ENCODE measurements at places on chromosomes 3 and 15.

- no peak for DNase-seq
Measured at GRCh38 chr3:194277786-194278130, 73.4 kb downstream of the CPN2 start.

- DNase-seq: no peak
Measured at GRCh38 chr3:152737021-152737908, 97.7 kb upstream of the P2RY1 start.

GRCh38 chr3:133394561-133395311 lies 5.1 kb upstream of the BFSP2 start:
- DNase-seq: no peak

DNA sequence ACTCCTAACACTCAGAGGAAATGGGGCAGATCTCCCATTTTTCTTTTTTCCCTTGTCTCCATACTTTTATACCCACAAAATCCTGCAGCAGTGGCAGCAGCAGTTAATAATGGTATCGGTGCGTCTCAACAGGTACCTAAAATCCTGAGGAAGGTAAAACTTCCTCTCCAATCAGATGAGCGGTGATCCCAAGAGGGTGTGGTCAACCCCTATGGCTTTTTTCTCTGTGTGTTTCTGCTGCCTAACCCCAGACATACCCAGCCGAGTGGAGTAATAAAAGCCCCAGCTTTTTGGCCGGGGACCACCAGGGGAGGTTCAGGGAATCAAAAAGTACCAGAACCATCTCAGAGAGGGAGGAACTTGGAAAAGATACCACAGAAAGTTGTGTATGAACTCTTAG lies 9.1 kb downstream of the GK5 start:
- DNase-seq: no peak

DNA sequence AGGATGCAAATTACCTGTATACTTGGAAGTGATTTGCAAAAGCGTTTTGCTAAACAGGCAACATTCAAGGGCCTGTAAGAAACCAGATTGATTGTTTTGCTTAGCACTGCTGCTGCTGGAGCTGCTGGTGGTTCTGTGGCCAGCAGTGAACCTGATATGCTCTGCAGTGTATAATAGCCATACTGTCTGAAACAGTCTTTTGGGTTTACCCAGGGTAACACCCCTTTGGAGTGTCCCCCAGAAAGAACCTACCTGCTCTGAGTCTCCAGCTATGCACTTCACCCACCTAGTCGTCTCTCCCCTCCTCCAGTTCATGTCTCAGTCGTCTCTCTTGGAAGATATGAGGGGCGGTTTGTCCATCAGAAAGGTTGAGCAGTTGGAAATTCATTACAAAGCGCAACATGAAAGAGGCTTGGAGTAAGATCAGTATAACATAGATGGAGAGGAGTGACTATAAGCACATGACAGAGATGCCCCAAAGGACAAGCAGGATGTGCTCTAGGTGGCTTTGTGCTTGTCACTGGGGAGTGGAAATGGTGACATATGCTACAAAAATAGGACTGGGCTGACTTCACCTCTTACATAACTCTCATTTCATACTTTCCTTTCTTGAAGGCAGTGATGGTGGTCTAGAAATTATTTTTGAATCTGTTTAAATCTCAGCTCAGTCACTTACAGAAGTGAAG lies 3.8 kb downstream of the MKRN2 start:
- no peak for DNase-seq

GRCh38 chr3:47961815-47962606 lies 54.2 kb downstream of the MAP4 start:
- peak; percentile 11 for DNase-seq

DNA sequence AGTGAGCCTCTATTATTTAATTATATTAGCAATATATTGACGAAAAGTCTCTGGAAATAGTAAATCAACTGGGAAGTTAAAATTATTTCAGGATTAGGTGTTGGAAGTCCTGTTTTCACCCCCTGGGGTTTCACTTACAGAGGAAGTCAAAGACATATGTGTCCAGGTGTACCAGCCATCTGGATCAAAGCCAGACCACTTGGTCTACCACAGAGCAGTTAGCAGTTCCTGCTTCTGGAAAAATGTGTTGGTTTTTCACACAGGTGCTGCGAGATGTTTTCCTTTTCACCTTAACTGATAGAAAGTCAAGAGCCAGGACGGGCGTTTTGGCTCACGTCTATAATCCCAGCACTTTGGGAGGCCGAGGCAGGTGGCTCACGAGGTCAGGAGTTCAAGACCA lies 13.1 kb downstream of the MME start:
- no peak for DNase-seq

GRCh38 chr3:197368330-197368729 lies 69.9 kb upstream of the DLG1 start:
- no peak for DNase-seq

GRCh38 chr15:63514531-63514943 lies 10.1 kb downstream of the USP3 start:
- DNase-seq: no peak

DNA sequence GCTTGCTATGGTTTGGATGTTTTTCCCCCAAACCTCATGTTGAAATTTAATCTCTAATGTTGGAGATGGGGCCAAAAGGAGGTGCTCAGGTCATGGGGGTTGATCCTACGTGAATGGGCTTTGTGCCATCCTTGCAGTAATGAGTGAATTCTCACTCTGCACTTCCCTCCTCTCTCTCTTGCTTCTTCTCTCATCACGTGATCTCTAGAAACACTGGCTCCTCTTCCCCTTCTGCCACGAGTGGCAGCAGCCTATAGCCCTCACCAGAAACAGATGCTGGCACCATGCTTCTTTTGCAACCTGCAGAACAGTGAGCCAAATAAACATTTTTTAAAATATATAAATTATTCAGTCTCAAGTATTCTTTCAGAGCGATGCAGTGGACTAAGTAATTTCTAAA lies 13.3 kb upstream of the PLSCR1 start:
- DNase-seq: no peak

DNA sequence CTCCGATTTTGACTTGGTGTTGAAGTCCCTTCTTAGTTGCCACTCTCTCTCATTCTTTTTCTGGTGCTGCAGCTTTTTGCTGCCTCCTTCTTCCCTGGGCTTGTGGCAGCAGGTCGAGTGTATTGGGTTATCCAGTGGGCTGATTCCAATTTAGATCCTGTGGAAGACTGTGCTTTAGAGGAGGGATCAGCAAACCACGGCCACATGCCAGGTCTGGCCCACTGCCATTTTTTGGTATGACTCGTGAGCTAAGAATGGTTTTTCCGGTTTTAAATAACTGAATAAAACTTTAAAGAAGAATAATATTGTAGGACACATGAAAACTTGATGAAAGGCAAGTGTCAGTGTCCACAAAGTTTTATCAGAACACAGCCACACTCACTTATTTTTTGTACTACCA lies 330.5 kb downstream of the ROBO2 start:
- DNase-seq: no peak

DNA sequence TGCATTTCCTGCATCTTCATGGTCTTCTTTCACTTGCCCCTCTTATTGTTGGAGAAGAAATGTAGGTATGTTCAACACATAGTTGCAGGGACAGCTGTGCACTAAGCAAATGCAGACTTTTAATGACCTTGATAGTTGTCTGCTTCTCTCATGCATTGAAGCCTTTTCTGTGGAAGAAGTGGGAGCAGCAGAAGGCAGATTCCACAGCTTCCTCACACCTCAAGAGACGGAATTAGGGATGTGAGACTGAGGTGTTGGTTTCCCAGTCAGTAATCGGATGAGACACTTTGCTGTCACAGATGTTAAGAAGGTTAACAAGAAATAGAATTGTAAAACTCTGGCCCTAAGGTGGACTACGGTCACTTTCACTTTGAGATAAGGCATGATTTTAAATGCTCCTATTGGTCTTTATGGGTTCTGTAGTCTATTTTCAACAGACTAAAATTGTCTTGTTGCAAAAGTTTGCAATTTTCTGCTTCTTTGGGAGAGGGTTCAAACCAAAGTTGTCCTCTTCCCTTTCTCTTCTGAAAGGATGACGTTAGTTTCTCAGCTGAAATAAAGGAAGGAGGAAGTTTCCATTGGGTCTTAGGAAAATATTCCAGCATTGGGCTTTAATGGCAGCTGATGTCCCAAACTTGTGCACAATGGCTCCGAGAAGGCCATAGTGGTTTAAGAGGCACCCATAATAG lies 117.4 kb downstream of the LPP start:
- no peak for DNase-seq

DNA sequence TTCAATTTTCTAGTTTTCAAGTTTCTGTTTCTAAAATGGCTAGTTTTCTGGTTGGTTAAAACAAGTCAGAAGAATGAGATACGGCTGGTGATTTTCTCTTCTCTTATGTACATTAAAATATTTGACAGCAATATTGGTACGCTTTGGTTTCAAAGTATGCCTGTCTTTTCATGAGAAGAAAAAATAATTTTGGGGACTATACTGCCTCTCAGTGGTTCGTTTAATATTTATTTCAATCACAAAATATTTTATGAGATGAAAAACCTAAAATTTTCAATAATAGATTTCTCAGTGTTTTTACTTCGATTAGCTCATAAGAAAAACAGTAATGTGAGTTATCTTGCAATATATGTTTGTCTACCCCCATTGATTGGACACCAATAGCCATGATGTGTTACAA lies 72.8 kb upstream of the AADACL2 start:
- no peak for DNase-seq

GRCh38 chr15:41105348-41106334 lies 10.4 kb downstream of the INO80 start:
- DNase-seq: no peak

DNA sequence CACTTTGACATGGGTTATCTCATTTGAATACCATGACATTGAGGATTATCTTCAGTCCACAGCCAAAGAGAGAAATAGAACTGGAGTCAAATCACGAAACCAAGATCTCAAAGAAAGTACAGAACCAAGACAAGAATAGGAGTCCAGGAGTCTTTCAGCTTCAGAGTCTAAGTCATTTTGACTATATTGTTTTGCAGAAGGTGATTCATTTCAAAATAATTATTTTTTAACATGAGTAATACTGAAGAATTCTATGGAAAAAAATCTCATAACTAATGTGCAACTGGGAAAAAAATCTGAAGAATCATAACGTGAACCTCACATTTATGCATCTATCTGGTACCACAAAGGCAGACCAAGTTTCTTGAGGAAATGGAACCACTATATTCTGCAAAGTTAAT lies 60.3 kb downstream of the UBE3A start:
- no peak for DNase-seq

DNA sequence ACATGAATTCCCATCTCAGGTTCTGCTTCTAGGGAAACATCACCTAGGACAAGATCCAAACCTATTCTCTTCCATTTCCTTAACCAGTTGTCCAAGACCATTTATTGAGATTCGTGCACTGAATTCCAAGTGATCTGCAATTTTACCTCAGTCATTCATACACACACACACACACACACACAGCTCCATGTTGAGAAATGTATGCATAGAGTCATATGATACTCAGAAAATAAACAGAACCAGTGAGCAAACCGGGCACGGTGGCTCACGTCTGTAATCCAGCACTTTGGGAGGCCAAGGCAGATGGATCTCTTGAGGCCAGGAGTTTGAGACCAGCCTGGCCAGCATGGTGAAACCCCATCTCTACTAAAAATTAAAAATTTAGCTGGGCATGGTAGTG lies 6.1 kb upstream of the KPNA1 start:
- no peak for DNase-seq

DNA sequence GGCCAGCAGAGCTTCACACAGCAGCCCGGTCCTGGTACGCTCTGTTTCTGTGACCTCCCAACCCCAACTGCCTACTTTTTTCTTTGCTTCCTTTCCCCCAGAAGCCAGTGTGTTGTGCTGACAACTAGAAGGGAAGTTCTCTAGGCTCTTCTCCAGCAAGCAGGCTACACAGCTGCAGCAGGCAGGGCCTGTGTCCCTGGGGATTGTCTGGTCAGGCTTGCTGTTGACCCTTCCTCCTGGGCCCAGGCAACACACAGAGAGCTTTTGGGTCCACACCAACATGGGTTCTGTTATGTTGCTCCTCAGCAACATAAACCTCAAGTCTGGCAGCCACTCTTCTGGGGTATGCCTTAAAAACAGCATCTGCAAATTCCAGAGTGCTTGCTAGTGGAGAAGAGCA lies 36.2 kb upstream of the TSPAN3 start:
- DNase-seq: no peak

GRCh38 chr3:52890735-52891134 lies 6.6 kb downstream of the STIMATE start:
- DNase-seq: no peak

DNA sequence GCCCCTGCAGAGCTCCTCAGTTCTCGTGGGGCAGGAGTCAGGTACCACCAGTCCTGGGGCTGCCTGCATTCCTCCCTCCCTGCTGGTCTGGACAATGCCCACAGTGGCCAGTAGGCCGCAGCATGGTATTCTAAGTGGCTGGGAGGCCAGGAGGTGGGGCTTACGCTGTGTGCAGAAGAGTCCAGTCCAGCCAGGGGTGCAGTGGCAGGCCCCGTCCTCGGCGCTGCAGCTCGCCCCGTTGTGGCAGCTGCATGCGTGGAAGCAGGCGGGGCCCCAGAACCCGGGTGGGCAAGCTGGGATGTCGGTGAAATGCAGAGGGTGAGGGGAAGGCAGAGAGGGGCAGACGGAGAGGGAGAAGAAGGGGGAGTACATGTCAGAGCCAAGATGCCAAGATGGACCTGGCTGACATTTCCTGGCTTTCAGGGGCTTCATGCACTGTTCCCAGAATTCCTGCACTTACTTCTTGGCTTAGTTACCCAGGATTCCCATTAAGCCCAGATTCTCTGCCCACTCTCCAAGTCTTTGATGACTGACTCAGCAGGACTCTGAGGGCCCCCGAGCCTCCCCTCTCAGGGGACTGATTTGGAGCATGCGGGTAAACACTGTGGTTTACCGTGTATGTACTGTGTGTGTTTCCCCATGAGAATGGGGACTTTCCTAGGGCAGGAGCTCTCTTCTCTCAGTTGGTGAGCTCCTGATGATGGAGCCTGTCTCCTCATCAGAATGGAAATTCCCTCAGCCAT lies 47.5 kb downstream of the RAB11A start:
- DNase-seq: no peak

- DNase-seq: no peak
Measured at GRCh38 chr3:169199283-169199682, 464.2 kb downstream of the MECOM start.

DNA sequence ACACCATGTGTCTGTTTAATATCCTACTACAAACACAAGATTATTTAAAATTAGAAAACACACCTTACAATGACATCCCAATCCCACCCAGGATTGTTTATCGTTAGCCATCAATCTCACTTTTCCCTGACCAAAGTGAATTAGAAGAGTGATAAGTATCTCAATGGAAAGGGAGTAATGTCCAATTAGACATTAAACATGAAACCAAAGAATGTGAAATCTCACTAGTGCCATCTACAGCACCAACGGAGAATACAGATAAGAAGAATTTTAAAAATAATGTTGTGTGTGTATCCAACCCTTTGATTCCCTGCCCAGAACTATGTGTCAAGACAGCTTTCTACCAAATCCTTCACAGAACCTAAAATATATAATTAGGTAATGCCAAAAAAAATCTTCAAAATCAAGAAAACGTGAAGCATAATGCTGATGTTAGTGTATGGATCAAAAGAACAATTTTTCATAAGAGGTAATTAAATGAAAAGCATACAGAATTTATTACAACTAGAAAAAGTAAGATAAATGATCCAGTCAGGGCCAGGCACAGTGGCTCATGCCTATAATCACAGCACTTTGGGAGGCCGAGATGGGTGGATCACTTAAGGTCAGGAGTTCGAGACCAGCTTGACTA lies 64.2 kb downstream of the SCAPER start:
- no peak for DNase-seq

GRCh38 chr3:45915518-45916231 lies 27.6 kb upstream of the CXCR6 start:
- DNase-seq: peak; percentile 54

GRCh38 chr3:170307671-170308405 lies 49.7 kb upstream of the SKIL start:
- no peak for DNase-seq
